Activated CD4-positive, alpha-beta memory T cell treated with anti-CD3 and anti-CD28 coated beads, Interleukin-2, amount 10 ng/mL, durations not matched to agents 7 days and 5 days (primary cell): ENCODE measurements at places on chromosomes 4 and X.

DNA sequence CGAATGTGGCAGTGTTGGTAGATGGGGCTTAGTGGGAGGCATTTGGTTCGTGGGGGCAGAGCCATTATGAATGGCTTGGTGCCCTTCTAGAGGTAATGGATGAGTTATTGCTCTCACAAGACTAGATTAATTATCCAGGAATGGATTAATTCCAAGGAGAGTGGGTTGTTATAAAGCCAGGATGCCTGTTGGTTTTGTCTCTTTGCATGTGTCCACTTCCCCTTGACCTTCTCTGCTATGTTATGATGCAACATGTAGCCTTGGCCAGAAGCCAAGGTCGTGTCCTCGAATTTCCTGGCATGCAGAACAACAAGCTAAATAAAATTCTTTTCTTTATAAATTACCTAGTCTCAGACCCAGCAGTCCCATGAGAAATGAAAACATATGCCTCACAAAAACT is 111.2 kb upstream of the PLS3 start:
- H3K27ac ChIP-seq = no peak overlapping the region
- H3K36me3 ChIP-seq = no peaks in the 10 kb centered on the region
- DNase-seq = no peak
- no peaks in the 10 kb centered on the region for H3K27me3 ChIP-seq
- no peak overlapping the region for H3K4me3 ChIP-seq

DNA sequence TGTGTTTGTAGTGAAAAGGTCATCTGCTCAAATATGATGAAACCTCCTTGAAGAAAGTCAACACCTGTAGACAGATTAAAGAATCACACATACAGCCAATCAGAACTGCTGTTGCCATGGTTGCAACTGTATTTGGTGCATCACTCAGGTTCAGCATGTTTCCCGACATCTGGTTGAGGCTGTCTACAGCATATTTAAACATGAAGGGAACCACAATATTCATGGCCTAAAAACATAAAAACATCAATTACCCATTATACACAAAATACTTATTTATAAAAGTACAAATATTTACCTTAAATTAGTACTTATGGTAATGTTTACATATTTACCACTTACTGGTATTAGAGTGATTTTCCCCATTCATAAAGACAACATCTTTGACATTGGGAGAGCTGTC is 79.7 kb downstream of the ABCB7 start:
- H3K4me3 ChIP-seq = no peak overlapping the region
- no peak overlapping the region for H3K27ac ChIP-seq
- no peaks in the 10 kb centered on the region for H3K4me1 ChIP-seq
- no peaks in the 10 kb centered on the region for H3K27me3 ChIP-seq
- H3K36me3 ChIP-seq = peaks cover 11% of the 10 kb centered on the region

DNA sequence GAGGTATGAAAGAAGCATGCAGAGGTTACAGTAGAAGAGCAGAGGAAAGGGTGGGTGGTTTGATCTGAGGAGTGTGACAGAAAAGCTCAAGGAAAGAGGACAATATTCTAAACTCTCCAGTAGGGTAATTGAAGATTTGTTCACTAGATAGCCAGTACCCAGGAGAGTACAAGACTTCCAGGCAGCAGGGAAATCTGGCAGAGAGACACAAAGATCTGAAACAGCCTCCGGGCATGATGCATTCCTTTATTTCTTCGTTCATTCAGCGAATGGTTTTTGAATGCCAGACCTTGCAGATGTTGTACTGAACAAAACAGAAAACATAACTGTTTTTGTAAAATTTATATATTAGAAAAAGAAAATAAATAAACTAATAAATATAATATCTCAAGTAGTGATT is 766.6 kb downstream of the FAT4 start:
- H3K27ac ChIP-seq = no peak overlapping the region
- no peaks in the 10 kb centered on the region for H3K27me3 ChIP-seq
- H3K4me3 ChIP-seq = no peak overlapping the region
- DNase-seq = no peak
- no peaks in the 10 kb centered on the region for H3K36me3 ChIP-seq

- no peaks in the 10 kb centered on the region for H3K27me3 ChIP-seq
- DNase-seq = no peak
- peaks cover 15% of the 10 kb centered on the region for H3K4me1 ChIP-seq
Observed at GRCh38 chrX:13305108-13305507, 14.7 kb downstream of the ATXN3L start.

GRCh38 chrX:47743504-47743903 is 84.5 kb upstream of the UXT start:
- peaks cover 3% of the 10 kb centered on the region for H3K36me3 ChIP-seq
- no peak overlapping the region for H3K27ac ChIP-seq
- no peak overlapping the region for H3K4me3 ChIP-seq
- peaks cover 1% of the 10 kb centered on the region for H3K4me1 ChIP-seq
- H3K27me3 ChIP-seq = no peaks in the 10 kb centered on the region
- no peak for DNase-seq

- H3K36me3 ChIP-seq = no peaks in the 10 kb centered on the region
- peaks cover 13% of the 10 kb centered on the region for H3K4me1 ChIP-seq
- H3K27ac ChIP-seq = no peak within 1 kb of the TSS
Observed at GRCh38 chrX:54920610-54921426, at the start of gene TRO. TSS of gene TRO (plus strand) at chrX:54920824. CDS start at chrX:54922247, 1,423 bp downstream.

GRCh38 chr4:4864443-4864939 is 5.0 kb downstream of the MSX1 start:
- no peak overlapping the region for H3K27ac ChIP-seq
- H3K4me3 ChIP-seq = no peak overlapping the region
- H3K4me1 ChIP-seq = peaks cover 14% of the 10 kb centered on the region
- peaks cover 11% of the 10 kb centered on the region for H3K36me3 ChIP-seq
- no peak for DNase-seq

GRCh38 chr4:99179626-99180025 is 35.5 kb upstream of the ADH4 start:
- no peak overlapping the region for H3K27ac ChIP-seq
- no peaks in the 10 kb centered on the region for H3K4me1 ChIP-seq
- DNase-seq = no peak
- H3K27me3 ChIP-seq = no peaks in the 10 kb centered on the region
- H3K36me3 ChIP-seq = no peaks in the 10 kb centered on the region

DNA sequence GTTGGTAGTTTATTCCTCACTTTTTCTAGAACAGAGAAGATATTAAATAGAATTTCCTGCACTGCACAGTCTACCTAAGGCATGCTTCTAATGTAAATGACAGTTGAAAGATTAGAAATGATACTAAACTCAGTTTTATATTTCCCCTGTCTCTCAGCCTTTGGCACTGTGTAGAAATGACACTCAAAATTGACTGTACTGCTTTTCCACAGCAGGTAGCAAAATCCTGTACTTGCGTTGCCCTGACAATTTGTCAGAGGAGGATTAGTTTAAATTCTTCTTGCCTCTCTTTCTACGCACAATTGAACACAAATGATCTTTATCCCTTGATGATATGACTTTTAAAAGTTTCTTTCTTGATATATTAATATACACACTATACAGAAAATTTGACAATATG is 347.6 kb downstream of the SPOCK3 start:
- H3K4me3 ChIP-seq = no peak overlapping the region
- H3K27me3 ChIP-seq = no peaks in the 10 kb centered on the region
- H3K36me3 ChIP-seq = no peaks in the 10 kb centered on the region
- H3K4me1 ChIP-seq = no peaks in the 10 kb centered on the region
- no peak for DNase-seq
